GM12892 (cell line): ENCODE measurements at places on chromosomes 16 and 17.

- DNase-seq = no peak
Observed at GRCh38 chr17:76252040-76252954, 12.0 kb upstream of the RNF157 start.

DNA sequence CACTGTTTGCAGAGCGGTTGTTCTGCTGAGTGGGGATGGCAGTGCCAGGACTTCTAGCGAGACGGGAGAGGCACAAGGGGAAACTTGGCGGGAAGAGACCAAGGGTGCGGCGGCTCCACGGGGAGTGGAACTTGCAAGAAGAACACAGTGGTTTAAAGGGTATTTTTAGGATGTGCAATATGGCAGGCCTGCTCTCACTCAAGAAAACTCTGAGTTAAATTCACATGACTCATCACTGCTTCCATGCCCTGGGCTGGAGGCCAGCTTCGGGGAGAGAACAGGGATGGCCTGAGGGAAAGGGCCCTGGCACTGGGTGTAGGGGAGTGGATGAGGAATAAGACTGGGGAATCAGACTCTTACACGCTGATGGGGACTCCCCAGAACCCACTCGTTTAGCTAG is 13.3 kb upstream of the CD300LD start:
- no peak for DNase-seq

DNA sequence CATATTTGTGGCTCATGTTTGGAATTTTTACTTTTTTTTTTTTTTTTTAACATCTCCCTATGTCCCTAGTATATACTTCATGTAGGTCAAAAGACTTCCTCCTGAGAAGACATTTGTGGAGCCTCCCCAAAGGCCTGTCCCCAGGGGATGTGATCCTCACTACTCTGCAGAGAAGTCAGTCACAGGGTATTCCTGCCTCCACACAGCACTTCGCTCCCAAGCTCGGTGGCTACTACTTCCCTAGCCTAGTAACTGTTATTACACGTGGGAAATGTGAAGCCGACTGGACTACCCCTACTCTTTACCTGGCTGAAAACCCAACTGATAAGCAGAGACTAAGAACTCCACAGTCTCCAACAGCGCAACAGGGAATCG is 116.8 kb downstream of the HIC1 start:
- no peak for DNase-seq

GRCh38 chr16:59305850-59306249 is 571.7 kb upstream of the GOT2 start:
- no peak for DNase-seq

GRCh38 chr16:84212154-84212553 is 21.2 kb downstream of the ADAD2 start:
- DNase-seq = no peak
